Suppressor macrophage treated with lipopolysaccharide for 4 hours (primary cell): ENCODE measurements at places on chromosomes 2 and 18.
A peak's percentile ranks its signal among the peaks of the same experiment; 100 is the strongest.

DNA sequence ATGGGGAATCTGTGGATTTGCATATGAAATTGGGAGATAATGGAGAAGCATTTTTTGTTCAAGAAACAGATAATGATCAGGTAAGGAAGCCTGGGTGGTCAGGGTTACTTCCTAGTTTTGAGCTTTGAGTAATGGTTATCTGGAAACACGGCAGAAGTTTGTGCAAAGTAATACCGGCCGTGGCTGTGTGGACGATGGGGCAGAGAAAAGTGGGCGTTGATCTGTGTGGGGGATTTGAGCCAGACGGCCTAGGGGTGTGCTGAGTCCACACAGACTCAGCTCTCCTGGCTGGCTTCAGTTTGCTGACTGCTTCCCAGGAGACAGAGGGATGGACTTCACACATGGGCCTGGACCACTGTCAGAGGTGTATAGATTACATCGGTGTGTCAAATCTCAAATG lies 21.3 kb downstream of the LPIN1 start:
- no peak for DNase-seq

GRCh38 chr2:208269091-208269490 lies 3.0 kb downstream of the PIKFYVE start:
- DNase-seq = no peak

DNA sequence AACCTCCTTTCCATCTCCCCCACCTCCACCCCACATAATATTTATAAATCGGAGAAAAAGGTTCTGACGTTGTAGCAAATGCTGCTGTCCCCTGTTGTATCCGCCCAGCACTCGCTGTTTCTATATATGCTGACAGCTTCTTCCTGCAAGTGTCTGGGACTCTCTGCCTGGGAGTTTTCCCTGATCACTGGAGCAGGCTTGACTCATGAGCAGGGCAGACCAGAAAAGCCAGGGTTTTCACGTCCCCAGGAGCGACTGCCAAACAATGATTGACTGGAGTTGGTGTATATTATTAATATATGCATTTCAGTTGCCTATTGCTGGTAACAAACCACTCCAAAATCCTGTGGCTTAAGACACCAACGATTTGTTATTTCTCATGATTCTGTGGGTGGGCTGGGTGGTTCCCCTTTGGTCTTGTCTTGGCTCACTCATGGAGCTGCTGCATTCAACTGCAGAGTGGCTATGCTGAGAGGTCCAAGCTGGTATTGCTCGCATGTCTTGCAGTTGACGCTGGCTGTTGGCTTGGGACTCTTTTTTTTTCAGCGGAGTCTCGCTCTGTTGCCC lies 21.2 kb upstream of the ASXL2 start:
- peak; percentile 43 for DNase-seq

GRCh38 chr18:9577361-9577760 lies 37.0 kb downstream of the PPP4R1 start:
- DNase-seq = no peak
